Stimulated activated CD4-positive, alpha-beta T cell treated with anti-CD3 and anti-CD28 coated beads, Interleukin-1b, Interleukin-23, amount 100 ng/mL, for 1 hour (primary cell): ENCODE measurements at places on chromosomes 3 and 15.

GRCh38 chr3:72887705-72888545, at the start of gene GXYLT2:
Gene GXYLT2, plus strand, starts transcription at chr3:72888046. Its CDS starts 188 bp downstream, at chr3:72888234.
- no peak for DNase-seq

GRCh38 chr15:75036212-75036616, 12.8 kb downstream of the PPCDC start:
- no peak for DNase-seq

DNA sequence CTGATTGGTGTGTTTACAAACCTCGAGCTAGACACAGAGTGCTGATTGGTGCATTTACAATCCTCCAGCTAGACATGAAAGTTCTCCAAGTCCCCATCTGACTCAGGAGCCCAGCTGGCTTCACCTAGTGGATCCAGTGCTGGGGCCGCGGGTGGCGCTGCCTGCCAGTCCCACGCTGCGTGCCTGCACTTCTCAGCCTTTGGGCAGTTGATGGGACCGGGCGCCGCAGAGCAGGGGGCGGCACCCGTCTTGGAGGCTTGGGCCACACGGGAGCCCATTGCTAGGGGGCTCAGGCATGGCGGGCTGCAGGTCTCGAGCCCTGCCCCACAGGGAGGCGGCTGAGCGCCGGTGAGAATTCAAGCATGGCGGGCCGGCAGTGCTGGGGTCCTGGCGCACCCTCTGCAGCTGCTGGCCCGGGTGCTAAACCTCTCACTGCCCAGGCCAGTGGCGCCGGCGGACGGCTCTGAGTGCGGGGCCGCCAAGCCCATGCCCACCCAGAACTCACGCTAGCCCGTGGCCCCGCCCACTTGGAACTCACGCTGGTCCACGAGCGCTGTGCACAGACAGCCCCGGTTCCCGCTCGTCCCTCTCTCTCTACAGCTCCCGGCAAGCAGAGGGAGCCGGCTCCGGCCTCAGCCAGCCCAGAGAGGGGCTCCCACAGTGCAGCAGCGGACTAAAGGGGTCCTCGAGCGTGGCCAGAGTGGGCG, 6.6 kb upstream of the TBL1XR1 start:
- no peak for DNase-seq

DNA sequence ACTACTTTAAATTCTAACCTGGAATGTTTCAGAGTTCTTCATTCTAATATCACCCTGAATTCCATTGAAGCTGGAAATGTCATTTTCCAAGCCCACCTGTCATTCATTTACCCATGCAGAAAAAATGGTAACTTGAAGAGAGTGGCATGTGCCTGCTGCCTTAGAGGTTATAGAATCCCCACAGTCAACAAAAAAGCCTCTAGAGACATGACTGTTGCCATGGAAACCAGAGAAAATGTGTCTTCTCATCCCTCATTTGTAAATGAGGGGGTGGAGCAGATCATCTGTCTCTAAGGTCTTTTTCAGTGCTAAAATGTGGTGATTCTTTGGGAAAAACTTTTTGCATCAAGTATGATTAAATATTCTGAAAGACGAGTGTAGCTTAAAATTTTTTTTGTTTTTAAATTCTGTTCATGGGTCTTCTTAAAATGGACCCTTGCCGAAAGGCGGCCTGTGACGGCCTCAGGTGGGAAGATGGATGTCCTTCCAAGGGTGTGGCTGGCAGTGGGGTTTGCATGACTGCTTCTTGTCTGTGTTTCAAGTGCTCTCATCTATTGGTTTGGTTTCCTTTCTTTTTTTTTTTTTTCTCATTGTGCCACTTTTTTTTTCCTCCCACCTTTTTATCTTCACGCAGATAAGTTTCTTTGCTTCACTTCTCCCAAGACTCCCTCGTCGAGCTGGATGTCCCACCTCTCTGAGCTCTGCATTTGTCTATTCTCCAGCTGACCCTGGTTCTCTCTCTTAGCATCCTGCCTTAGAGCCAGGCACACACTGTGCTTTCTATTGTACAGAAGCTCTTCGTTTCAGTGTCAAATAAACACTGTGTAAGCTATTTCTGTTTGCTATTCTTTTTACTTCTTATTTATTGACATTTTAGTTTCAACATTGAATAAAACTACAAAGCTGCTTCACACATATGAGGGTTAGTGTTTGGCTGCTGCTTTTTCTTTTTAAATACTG, 23.0 kb downstream of the TPM1 start:
- DNase-seq, result no peak

DNA sequence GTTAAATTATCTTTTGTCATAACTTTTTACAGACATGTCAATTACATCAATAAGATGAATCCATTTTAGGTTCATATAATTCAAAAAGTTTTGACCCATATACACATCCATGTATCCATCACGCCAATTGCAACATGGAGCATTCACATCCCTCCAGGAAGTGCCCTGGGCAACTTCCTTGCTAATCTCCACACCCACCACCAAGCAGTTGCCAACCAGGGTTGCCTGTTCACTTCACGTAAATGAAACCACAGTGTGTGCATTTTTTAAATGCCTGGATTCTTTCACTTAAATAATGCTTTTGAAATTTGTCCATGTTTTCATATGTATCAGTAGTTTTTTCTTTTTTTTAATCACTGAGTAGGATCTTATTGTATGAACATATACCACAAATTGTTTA, 40.7 kb upstream of the LYZL4 start:
- no peak for DNase-seq

DNA sequence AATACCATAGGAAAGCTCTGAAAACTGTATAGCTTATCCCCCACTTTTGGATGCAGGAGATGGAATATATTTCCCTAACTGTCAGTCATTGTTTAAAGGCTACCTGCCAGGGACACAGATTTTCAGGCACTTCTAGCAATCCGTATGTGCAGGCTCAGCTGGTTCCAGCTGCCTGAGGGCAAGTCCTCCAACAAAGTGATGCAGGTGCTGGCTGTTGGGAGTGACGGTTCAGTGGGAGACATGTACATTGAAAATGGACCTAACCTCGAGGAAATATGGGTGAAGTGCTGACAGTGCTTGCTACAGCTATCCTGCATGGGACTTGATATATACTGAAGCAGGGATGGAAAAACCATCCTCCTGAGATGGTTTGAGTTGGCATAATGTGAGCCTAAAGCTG, 153.1 kb upstream of the GAP43 start:
- no peak for DNase-seq

GRCh38 chr3:130737622-130738021, 9.0 kb downstream of the PIK3R4 start:
- no peak for DNase-seq

DNA sequence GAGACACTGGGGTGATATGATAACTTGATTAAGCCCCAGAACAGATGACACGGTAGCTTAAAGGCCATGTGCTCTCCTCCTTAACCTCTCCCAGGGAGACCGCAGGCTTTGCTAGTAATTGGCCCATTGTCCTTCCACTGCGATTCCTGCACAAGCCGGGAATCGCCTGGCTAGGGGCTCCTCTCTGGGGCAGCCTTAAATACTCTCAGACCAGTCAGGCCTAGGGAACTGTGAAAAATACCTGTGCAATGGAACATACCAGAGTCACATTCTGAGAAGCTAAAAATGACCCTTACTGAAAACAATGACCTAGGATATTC, 56.3 kb downstream of the CPN2 start:
- DNase-seq, result no peak

GRCh38 chr3:185308126-185308754, 54.4 kb upstream of the EHHADH start:
- peak; percentile 27 for DNase-seq

- no peak for DNase-seq
These were observed 167.5 kb upstream of the TOPAZ1 start for GRCh38 chr3:44074181-44074580.
